ENCODE measurements at places on chromosomes 4 and X. TPM values are rescaled to one million over a fixed set of nuclear protein-coding genes. Genes with fewer than 3 reads are reported as not detected.

GRCh38 chr4:110622841-110623717, at the start of gene PITX2:
Gene PITX2, minus strand, starts transcription at chr4:110623077. Its CDS starts 617 bp downstream, at chr4:110622460.
- peaks cover 28% of the 10 kb centered on the region for H3K4me1 ChIP-seq
- H3K4me3 ChIP-seq: peak within 1 kb of the TSS; percentile 87
- H3K36me3 ChIP-seq: peaks cover 8% of the 10 kb centered on the region
- DNase-seq: peak; percentile 97
- peaks cover 100% of the 10 kb centered on the region for H3K27me3 ChIP-seq

DNA sequence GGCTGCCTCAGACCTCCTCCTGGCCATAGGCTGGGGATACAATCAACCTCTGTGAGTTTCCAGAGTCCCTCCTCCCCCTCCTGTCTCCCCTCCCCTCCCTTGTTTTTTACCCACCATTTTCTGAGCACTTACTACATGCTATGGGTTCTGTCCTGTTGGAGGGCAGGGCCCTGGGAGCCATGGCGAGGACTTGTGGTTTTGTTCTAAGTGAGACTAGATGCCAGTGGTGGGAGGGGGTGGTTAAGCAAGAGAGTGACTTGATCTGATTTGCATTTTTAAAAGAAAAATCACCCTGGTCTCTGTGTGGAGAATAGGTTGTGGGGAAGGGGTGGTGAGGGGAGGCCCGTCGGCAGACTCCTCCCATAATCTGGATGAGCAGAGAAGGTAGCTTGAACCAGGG, 39.5 kb downstream of the EFNB1 start:
- H3K36me3 ChIP-seq: no peaks in the 10 kb centered on the region
- no peak for DNase-seq
- peaks cover 33% of the 10 kb centered on the region for H3K4me1 ChIP-seq
- H3K4me3 ChIP-seq: no peak overlapping the region
- H3K27ac ChIP-seq: peak overlapping the region; percentile 31

The MAGEA10 gene
- total RNA-seq: not detected

The MGARP gene
- 1.7 TPM for total RNA-seq

The VCX3B gene
- total RNA-seq: not detected

DNA sequence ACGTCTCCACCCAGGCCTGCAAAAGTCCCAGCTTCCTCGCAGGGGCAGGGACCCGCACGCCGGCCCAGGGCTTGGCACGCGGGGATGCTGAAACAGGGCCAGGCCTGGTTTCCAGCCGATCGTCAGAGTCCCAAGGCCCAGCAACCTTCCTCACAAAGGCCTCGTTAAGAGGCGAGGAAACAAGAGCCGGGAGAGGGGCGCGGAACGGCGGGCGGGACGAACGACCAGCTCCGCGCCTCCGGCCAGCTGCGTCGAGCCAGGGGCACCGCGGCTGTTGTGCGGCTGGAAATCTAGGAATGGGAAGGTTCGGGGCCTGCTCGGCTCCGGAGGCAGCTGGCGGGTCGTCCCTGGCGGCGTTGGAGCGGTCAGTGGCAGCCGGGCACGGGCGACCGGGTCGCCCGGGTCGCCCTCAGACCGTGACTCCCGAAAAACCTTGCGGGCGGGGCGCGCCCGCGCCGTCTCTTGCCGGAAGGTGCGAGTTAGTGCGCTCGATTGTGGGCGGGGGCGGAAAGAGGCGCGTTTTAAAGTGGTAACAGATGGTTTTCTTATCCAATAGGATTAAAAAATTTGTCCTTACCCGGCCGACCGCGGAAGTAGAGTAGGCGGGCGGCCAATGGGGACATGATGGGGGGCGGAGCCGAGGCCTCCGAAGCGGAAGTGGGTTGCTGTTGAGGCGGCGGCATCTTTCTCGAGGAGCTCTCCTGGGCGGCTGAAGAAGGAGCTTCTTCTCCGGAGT, at the start of gene RNF4:
Gene RNF4 (plus strand): TSS at position 651 of the 736 bp plus-strand sequence. CDS start 21,388 bp downstream, outside the sequence.
- peak within 1 kb of the TSS; percentile 96 for H3K4me3 ChIP-seq
- H3K27me3 ChIP-seq: peaks cover 3% of the 10 kb centered on the region
- peaks cover 29% of the 10 kb centered on the region for H3K36me3 ChIP-seq
- H3K27ac ChIP-seq: peak within 1 kb of the TSS; percentile 95

DNA sequence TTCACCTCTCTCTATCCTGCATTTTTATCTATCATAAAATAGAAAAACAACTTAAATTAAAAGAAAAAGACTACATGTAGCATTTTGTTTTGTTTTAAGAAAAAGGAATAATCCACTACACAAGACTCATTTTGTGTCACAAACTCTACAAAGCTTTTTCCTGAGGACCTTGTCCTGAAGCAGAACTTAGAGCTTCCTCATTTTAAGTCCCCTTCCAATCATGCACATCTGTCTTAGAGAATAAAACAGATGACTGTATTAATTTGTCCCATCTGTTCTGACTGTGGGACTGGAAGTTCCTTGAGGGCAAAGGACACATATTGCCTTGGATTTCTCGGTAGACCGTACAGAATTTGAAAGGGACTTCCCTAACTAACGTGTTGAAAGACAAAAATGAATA, 218.5 kb downstream of the COL25A1 start:
- no peak overlapping the region for H3K4me3 ChIP-seq
- DNase-seq: no peak
- H3K27ac ChIP-seq: no peak overlapping the region

DNA sequence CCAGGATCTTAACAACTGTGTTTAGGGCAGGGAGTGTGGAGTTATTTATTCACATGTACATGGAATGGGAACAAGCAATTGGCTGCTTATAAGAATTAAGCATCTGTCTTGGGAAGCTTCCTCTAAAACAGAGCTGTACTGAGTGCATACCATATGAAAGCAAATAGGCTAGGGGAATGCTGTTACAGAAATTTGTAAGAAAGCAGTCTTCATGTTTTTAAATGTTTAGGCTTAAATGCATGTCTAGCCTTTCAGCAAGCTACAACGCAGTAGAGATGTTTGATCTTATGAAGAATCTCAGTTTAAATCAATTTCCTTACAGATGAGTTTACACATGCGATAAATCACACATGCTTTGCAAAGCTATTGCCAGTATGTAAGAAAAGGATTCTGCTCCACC, 123.1 kb upstream of the MID1 start:
- no peak overlapping the region for H3K27ac ChIP-seq
- H3K4me1 ChIP-seq: peaks cover 19% of the 10 kb centered on the region
- H3K36me3 ChIP-seq: peaks cover 4% of the 10 kb centered on the region
- no peaks in the 10 kb centered on the region for H3K27me3 ChIP-seq
- peak overlapping the region; percentile 6 for H3K4me3 ChIP-seq

The ATP1B4 gene
- total RNA-seq: not detected

- H3K4me3 ChIP-seq: no peak overlapping the region
- no peak for DNase-seq
- no peaks in the 10 kb centered on the region for H3K36me3 ChIP-seq
- H3K27ac ChIP-seq: no peak overlapping the region
These were observed 44.5 kb upstream of the TRIM2 start for GRCh38 chr4:153159728-153160221.

DNA sequence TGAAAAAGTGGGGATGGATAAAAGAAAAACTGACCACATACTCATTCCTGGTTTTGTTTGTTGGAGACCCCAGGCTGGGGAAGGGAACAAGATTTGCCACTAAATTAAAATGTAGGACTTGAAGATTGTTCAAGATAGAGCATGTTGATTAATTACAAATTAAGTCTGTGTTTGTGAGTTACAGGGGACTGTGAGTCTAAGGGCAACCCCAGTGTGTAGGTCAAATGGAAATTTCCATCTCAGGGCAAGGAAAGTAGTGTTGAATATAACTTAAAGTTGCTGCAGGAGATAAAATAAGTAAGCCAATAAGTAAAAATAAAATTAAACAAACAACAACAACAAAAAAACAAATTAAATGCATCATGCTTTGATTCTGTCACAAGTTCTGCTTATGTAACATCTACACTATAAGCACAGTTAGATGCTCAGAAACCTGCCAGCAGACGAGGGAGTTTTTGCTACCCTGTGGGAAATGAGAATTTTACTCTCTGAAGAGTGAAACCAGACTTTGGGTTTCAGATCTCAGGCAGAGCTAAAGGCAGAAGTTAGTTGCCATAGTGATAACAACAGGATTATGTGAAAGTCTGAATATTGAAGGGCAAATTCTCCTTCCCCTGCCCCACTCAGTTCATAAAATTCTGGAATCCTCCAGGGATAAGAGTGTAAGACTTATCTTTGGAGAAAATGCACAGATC, 352.3 kb downstream of the GRXCR1 start:
- H3K36me3 ChIP-seq: no peaks in the 10 kb centered on the region
- no peak for DNase-seq
- H3K27me3 ChIP-seq: no peaks in the 10 kb centered on the region
- no peaks in the 10 kb centered on the region for H3K4me1 ChIP-seq

- no peak for DNase-seq
- H3K36me3 ChIP-seq: no peaks in the 10 kb centered on the region
- peaks cover 17% of the 10 kb centered on the region for H3K4me1 ChIP-seq
- peak overlapping the region; percentile 27 for H3K27ac ChIP-seq
These were observed 325.5 kb downstream of the BCOR start for GRCh38 chrX:39772057-39772832.

GRCh38 chr4:145720656-145721055, 40.7 kb downstream of the C4orf51 start:
- no peaks in the 10 kb centered on the region for H3K27me3 ChIP-seq
- no peaks in the 10 kb centered on the region for H3K36me3 ChIP-seq
- H3K4me3 ChIP-seq: no peak overlapping the region
- no peak overlapping the region for H3K27ac ChIP-seq
- no peak for DNase-seq

- H3K4me1 ChIP-seq: peaks cover 8% of the 10 kb centered on the region
- no peaks in the 10 kb centered on the region for H3K36me3 ChIP-seq
- no peak overlapping the region for H3K4me3 ChIP-seq
- no peak for DNase-seq
These were observed 25.3 kb upstream of the NWD2 start for GRCh38 chr4:37219242-37219641.
